ENCODE measurements at places on chromosomes 3 and 15.
A peak's percentile ranks its signal among the peaks of the same experiment; 100 is the strongest.

GRCh38 chr3:45953536-45953935 lies 10.3 kb downstream of the CXCR6 start:
- no peak for DNase-seq

DNA sequence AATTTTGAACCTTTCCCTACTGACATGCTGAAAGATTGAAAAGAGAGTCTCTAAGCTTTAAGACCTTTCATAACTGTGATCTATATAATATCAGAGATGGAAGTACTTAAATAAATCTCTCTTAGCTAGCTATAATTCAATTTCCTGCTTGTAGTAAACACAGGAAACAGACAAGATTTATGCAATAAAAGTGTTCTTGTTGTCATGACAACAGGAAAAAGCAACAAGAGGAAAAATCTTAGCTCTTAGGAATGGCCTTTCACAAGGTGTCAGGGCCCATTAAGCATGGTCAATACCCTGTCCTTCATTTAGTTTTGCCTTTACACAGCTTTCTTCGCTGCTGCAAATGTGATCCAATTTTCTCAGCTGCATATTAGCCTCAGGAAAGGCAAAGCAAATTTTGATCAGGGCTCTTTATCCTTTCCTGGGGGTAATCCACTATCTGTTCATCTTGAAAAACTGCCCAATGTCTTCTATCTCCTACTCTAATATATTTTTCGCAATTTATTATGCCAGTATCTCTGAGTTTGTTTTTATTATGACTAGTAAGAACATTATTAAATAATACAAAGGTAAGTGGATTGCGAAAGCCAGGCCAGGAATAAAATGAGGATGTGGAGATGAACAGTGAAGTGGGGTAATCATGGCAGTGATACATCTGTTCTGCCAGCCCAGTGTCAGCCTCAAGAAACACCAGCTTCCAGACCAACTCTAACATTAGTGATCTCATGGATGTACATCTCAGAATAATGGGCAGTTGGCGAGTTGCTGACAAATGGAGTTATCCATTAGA lies 28.7 kb downstream of the SIDT1 start:
- DNase-seq, result no peak

- no peak for DNase-seq
These were observed 94.1 kb downstream of the ITPR1 start for GRCh38 chr3:4587061-4587837.

GRCh38 chr15:41950127-41950483 lies 22.3 kb downstream of the EHD4 start:
- no peak for DNase-seq

DNA sequence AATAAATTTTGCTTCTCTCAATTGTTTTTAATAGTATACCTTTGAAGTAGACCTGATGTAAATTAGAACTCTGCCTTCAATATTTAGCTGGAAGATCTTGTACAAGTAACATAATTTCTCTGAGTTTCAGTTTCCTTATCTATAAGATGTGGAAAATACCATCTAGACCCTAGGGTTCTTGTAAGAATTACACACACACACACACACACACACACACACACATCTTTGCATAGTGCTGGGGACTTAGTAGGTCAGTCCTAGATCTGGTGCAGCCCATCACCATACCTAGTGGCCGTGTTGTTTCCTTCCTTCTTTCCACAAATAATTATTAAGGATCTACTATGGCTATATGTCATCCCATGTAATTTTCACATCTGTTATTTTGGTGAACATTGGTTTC lies 11.0 kb downstream of the TRAT1 start:
- DNase-seq, result no peak

GRCh38 chr15:61205346-61205921 lies 23.7 kb downstream of the RORA start:
- DNase-seq, result no peak

DNA sequence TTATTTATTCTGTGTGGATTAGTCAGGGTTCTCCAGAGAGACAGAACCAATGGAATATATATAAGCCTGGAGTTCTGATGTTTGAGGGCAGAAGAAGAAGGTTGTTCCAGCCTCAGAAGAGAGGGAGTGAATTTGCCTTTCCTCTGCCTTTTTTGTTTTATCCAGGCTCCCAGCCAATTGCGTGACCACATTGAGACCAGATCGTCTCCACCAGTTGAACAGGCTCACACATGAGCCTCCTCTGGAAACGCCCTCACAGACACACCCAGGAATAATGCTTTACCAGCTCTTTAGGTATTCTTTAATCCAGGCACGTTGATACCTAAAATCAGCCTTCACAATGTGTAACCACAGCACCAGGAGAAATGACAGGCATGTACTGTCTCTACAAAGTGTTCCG lies 923.1 kb downstream of the TBL1XR1 start:
- DNase-seq, result no peak

DNA sequence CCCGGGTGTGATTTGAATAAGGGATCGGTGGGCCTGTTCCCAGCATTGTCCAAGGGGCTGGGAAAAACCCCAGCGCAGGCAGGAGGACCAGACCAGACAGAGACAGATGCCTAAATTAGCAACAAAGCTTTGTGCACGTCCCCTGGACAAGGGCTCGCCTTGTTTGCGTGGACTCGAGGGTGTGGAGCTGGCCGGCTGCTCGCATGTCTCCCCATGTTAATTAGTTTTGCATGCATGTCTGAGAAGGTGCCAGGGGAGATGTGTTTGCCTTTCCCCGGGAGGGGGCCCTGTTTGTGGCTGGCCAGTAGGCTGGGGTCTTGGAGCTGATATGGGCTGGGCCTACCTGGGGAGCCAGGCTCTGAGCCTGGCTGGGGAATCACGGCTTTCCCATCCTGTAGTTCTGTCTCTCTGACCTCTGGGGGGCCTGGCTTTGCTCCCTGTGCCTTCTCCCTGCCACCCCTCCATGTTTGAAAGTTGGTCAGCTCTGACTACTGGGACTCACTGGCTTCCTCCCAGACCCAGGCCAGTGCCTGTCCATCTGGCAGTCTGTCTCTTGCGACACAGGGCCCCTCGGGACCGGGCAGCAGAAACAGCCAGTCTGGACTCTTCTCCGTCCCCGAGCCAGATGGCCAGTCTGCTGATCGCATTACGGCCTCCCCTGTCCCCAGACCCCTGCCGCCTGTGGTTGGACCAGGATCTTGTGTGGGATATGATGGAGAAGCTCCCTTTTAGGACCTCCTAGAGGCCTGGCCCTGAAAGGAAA lies 55.4 kb upstream of the POLG start:
- no peak for DNase-seq

GRCh38 chr3:151206201-151206600 lies 3.2 kb upstream of the GPR171 start:
- DNase-seq, result no peak

- no peak for DNase-seq
These were observed 31.7 kb upstream of the ATOSA start for GRCh38 chr15:52710708-52711389.

- no peak for DNase-seq
These were observed 3.2 kb downstream of the SSR3 start for GRCh38 chr3:156551746-156552145.

DNA sequence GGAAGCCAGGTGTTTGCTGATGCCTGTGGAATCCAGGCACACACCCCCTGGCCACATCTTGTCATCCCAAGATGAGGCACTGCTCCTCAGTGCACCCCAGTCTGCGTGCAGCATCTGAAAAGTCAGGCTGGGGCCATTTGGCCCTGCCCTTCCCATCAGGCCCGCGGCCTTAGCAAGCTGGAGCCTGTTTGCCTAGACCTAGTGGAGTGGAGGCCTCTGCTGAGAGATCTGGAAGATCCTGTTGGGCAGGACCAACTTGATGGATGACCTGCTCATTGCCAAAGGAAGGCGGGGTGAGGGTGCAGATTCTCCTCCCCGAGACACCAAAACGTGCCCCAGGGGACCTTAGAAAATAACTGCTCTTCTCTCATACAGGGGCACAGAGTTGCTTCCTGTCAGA lies 220.2 kb downstream of the SHQ1 start:
- no peak for DNase-seq

GRCh38 chr15:62426387-62426956 lies 261.4 kb upstream of the C2CD4B start:
- DNase-seq, result no peak

- no peak for DNase-seq
These were observed 1.2 kb upstream of the ST8SIA2 start for GRCh38 chr15:92392462-92392861.

- DNase-seq, result no peak
These were observed 571.9 kb upstream of the CBLB start for GRCh38 chr3:106440672-106441071.

- DNase-seq, result no peak
These were observed 9.1 kb downstream of the AMOTL2 start for GRCh38 chr3:134364936-134365765.

DNA sequence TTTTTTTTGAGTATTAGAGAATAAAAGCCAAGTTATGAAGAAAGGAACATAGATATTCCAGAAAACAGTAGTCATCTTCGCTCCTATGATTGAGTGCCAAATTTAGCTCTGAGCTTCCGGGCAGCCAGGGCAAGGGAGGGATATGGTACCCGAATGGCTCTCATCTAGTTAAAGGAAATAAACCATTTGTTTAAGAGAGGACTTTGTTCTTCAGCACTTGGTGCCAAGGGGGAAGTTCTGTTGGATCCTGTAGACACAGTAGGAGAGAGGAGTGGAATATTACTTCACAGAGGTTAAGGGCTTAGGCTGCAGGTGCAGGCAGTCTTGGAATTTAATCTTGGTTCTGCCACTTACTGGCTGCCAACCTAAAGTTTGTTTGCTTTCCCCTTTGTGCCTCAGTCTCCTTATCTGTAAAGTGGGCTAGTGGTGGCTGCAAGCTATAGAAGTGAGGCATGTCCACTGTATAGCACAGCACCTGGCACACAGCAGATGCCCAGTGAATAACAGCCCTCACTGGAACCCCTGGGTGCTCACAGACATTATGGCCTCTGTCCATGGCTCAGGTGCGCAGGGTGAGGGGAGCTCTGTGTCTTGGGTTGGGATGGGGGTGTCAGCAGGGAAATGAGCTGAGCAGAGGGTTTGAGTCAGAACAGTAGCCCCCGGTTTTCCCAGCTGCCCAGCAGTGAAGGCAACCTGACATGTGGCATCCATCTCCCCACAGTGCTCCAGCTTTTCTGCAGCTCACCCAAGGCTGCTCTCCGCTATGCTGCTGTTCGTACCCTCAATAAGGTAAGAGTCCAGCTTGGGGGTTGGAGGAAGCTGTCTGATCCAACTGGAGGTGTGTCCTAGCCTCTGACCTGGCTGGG lies 10.4 kb downstream of the COPG1 start:
- no peak for DNase-seq

GRCh38 chr3:57120451-57121174 lies 44.5 kb downstream of the IL17RD start:
- no peak for DNase-seq

DNA sequence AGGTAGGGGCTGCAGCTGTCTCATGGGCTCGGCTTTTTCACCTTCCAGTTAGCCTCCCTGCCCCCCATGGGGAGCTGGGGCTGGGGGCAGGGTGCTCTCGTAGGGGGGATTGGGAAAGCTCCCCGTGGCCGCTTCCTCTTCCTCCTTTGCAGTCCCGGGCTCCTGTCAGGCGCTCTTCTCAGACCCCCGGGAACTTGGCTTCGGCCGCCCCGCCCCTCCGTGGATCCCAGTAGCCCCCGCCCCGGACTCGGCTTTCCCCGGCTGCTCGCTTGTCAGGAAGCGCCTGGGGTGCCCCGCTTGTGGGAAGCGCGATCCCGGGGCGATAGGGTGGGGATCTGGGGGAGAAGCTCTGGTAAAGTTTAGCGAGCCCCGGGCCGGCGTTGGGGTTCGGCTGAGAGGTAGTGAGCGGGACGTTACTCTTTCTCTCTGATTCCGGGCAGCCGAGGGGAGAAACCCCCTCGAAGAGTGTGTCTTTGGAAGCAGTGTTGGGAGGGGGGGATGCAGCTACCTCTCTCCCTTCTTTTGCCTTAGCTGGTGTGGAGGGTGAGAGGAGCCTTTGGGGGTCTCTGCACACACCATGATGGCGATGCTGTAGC lies 611 bp downstream of the PIAS1 start:
- peak; percentile 24 for DNase-seq

DNA sequence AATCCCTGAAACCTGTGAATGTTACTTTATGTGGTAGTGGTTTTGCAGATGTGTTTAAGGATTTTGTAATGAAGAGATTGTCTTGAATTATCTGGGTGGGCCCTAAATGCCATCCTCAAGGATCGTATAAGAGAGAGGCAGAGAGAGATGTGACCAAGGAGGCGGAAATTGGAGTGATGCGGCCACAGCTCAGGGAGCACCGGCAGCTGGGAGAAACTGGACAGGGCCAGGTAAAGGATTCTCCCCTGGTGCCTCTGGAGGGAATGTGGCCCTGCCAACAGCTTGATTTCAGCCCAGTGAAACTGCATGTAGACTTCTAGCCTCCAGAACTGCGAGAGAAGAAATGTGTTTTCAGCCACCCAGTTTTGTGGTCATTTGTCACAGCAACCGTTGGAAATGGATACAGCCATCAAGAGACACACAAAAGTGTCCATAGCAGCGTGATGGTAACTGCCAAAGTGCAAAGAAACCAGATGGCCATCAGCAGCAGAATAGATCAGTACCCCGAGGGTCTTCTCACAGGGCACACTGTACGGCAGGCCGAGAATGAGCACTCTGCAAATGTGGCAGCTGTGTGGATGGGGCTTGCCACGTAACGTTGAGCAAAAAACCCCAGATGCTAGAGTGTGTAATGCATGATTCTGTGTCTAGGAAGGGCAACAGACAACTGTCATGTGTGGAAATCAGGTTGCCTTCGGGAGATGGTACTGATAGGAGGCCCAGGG lies 12.2 kb downstream of the APBA2 start:
- DNase-seq, result no peak

DNA sequence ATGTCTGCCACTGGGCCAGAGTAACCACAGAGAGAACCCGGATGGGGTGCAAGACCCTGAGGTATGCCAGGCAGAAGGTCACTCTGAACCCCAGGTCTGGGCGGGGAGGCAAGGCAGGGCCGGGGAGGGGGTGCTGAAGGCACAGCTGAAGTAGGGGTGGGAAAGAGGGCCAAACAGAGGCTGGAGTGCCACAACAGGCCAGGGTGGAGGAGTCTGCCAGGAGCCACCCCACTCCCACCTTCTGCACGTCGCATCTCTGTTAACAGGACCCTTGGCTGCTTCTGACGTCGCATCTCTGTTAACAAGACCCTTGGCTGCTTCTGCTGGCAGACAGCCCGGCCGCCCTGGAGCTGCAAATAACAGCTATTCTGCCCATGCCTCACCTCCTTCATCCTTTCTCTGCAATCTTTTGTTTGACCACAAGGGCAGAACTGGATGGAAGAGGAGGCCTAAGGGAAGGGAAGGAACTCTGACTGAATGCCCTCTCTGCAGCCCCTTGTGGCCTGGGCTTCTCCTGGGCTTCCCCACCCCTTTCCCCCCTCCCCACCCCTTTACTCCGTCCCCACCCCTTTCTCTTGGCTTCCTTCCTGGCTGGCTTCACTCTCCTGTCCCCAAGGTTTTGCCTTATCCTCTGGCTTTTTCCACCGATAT lies 20.6 kb upstream of the FBLN2 start:
- no peak for DNase-seq

- DNase-seq, result no peak
These were observed 155.9 kb upstream of the TBL1XR1 start for GRCh38 chr3:177353140-177353539.

All from stimulated activated CD8-positive, alpha-beta memory T cell treated with anti-CD3 and anti-CD28 coated beads, Interleukin-7, amount 100 ng/mL, for 4 hours (primary cell).